Fibroblast of the conjunctiva (primary cell): ENCODE measurements at places on chromosomes 12 and 14.

DNA sequence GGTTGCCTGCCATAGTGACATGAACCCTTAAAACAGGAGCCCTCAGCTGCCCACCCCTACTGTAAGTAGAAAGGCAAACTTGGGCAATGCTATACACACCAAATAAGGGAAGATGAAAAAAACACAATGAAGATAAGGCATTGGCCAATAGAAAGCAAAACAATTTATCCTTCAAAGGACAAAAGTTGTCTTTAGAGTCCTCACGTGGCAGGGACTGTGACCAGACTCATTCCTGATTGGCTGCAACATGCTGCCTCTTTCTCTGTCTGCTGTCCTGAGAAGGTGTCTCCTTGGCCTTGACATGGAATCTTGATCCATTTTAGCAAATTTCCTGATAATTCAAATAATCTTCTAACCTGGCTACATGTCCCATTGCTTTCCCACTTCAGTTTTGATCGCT is 131.9 kb downstream of the GPR135 start:
- no peak for DNase-seq

- DNase-seq, result no peak
Measured at GRCh38 chr12:29517264-29517663, 19.8 kb upstream of the OVCH1 start.

DNA sequence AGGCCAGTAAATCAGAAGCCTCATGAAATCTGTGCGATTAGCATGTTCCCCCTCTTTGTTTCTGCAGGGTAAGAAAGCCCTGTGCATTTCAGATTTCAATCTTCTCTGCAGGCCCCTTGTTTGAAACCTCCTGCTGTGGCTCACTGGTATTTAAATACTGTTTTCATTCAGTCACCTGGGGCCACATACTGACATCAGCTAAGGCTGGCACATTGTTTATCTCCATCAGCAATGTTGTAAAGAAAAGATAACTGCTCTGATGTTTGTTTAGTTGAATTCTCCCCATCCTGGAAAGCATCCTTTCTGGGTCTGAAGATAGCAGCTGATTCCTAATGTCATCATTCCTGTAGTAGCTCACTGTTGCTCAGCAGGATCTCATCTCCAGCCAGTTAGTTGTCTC is 554.9 kb downstream of the NRXN3 start:
- DNase-seq, result no peak

- no peak for DNase-seq
Measured at GRCh38 chr12:51482929-51483697, 58.5 kb downstream of the SLC4A8 start.

DNA sequence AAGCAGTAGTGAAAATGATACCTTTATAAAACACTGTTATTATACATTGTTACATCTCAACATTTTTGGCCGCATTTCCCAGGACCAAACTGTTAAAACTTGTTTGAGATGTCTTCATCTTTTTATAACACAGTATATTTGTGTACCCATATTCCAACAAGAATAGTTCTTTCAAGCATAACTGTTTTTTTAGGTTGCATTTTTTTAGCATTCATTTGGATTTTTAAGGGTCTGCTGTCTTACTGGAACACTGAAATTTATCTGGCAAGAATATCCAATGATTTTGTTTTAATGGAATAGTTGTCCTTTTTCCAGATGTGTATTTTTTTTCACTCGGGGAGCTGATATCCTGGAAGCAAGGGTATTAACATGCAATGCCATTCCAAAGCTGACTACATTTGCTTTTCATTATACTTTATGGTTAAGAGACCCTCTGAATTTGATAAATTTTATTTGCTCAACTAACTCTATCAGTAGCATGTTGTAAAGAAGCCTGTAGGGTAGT is 8.9 kb upstream of the NAV3 start:
- no peak for DNase-seq

DNA sequence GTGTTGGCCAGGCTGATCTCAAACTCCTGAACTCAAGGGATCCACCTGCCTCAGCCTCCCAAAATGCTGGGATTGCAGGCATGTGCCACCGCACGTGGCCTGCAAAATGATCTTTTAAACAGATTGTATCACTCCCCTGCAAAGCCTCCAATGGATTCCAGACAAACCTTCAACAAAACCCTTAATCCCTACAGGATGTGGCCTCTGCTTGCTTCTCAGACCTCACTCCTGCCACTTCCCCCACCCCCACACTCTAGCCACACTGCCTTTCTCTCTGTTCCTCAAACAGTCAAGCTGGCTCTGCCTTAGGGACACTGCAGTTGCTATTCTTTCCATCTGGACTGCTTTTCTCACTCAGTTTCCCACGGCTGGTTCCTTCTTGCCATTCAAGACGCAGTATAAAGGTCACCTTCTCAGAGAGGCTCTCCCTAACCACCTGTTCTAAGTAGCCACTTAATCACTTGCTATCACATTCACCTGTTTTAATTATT is 47.3 kb upstream of the TMED10 start:
- DNase-seq, result no peak

DNA sequence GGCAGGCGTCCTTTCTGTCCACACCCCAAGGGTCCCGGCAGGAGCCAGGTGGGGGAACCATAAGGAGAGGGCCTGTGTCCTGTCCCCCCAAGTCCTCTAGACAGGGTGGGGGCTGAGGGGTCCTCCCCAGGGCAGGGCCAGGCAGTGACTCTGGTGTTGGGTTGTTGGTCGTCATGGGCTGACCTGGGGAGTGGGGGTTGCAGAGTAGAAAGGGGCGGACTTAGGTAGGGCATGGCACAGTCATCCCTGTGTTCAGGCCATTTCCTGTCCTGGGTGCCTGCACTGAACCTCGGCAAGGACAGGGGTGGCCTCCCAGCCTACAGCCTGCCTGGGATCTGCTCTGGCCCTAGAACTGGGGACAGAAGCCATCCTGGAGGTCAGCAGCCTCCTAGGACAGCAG is 356.2 kb downstream of the TMEM121 start:
- DNase-seq, result no peak

GRCh38 chr12:52243856-52244614 is 11.0 kb downstream of the KRT7 start:
- peak; percentile 81 for DNase-seq

- no peak for DNase-seq
Measured at GRCh38 chr12:29455087-29455486, 42.4 kb downstream of the OVCH1 start.

GRCh38 chr12:122473543-122474323 is 27.0 kb downstream of the ZCCHC8 start:
- no peak for DNase-seq

- DNase-seq, result no peak
Measured at GRCh38 chr12:2797721-2798418, 3.1 kb downstream of the FKBP4 start.

DNA sequence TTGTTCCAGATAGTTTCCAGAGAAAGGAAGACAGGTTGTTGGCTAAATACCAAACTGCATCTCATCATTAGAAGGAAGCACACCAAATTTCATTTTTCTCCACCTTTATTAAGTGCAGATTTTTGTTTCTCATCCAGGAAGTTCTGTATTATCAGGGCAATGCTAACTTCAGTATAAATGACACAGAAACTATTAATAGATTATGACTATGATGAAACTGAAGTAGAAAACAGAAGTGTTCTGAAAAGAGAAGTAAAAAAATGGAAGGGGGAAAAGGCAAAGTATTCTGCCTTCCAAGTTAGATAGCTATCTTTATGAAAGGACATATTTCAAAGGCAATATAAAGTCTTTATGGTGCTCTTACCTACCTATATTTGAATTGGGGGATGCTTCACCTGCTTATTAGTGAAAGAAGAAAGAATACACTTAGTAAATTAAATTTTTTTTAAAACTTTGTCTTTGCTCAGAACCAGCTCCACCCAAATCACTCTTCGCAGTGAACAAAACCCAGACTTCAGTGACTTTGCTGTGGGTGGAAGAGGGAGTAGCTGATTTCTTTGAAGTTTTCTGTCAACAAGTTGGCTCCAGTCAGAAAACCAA is 223.9 kb downstream of the PTPRO start:
- DNase-seq, result no peak

DNA sequence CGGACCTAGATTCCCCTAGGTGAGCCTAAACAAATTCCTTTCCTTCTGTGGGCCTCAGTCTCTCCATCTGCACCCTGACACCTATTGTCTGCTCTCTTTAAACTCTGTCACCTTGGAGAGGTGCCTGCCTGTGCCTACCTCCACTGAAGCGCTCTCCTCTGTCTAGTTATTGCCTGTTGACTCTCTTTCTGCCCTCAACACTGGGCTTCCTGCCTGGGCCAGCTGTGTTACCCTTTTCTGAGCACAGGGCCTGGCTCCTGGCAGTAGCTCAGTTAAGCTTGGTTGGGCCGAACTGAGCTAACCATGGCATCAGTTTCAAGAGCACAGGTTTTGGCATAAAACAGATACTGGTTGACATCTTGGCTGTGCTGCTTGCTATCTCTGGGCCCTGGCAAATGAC is 43.5 kb downstream of the PRMT8 start:
- DNase-seq, result no peak

DNA sequence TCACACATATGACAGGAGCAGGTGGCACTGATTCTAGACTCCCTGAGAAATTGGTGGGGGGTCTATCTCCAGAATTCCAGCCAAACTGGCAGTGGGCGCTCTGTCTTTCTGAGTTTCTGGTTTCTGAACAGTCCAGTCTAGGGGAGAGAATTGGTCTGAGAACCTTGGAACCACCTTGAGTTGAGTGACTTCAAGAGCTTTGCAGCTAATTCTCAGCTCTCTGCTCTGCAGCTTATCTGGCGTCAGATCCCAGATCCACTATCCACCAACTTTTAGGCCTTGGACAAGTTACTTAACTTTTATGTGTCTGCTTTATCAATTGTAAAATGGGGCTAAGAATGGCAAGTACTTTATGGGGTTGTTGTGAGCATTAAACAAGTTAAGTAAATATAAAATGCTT is 1.7 kb upstream of the KRT76 start:
- DNase-seq, result no peak

DNA sequence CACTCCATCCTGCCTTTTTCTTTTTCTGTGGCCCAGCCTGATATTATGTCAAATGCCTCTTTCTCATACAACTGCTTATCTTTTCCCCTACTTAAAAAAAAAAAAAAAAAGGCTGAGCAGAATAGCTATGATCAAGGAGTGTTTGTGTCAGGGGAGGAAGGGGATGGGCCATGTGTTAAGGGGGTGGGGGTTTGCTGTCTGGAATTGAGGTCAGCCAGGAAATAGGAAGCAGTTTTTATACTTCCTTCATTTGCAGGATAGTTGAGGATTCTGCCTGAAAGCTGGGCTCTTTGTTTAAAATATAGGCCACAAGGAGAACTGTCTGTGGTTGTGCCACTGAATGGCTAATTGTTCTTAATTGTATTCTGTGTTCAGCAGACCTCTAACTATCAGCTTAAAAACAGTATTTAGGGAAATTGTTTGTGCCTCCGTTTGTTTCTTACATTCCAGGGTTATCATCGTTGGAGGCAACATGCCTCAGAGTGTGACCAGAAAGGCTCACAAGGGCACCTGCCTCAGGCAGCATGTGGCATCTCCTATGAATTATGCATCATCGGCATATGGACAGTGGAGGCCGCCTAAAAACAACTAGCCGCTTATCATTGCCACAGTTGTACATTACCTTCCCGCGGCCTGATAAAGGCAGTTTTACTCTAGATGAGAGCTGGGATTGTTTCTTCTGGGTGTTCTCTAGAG is 96.0 kb downstream of the SRGAP1 start:
- no peak for DNase-seq

DNA sequence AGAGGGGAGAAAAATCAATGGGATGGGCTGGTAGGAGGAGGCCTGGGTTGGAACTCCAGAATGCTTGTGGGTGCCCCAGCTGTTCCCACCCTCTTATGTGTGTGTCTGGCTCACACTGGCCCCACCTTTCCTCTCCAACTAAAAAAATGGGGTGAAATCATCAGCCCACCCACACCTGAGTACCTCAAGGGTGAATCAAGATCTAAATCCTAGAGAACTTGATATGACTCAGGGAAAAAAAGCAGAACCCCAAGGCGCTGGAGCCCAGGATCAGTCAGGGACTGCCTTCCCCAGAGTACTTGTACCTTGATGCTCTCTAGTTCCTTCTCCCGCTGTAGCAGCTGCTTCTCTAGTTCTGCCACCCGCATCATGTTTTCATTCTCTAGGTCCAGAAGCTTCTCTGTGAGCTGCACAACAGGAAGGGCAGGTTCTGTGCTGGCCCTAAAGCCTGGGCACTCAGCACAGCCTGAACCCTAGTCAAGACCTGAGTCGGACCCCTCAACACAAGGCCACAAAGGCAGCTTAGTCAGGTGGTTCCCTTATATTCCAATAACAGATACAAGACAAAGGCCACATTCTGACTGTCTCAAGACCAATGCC is 29.7 kb downstream of the PRPF40B start:
- DNase-seq, result no peak

- no peak for DNase-seq
Measured at GRCh38 chr14:80433811-80434210, 222.5 kb upstream of the DIO2 start.

- DNase-seq, result peak; percentile 29
Measured at GRCh38 chr12:46944088-46944487, 118.3 kb upstream of the SLC38A4 start.

GRCh38 chr12:104467346-104467837 is 10.6 kb downstream of the CHST11 start:
- no peak for DNase-seq

- DNase-seq, result no peak
Measured at GRCh38 chr12:73951956-73952703, 585.5 kb upstream of the ATXN7L3B start.

- DNase-seq, result no peak
Measured at GRCh38 chr14:93271111-93271510, 61.7 kb downstream of the BTBD7 start.

GRCh38 chr12:81949841-81950308 is 190.7 kb upstream of the PPFIA2 start:
- DNase-seq, result no peak

DNA sequence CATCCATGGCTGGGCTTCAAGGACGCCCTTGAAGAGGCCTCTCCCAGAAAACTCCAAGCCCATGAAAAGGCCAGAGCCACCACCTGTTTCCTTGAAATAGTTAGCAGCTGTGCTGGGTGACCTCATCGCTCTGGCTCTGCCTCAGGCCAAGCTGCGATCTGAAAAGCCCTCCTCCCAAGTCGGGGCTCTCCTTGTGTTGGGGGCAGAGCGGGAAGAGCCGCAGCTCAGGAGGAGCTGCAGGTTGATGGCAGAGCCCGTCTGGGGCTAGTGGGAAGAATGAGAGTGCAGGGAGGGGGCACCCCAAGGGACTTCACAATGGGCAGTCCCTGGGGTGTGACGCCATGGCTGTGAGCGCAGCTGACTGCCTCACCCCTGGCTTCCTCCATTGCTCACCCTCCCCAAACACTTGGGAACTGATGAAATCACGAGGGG is 50.0 kb upstream of the STON2 start:
- no peak for DNase-seq

DNA sequence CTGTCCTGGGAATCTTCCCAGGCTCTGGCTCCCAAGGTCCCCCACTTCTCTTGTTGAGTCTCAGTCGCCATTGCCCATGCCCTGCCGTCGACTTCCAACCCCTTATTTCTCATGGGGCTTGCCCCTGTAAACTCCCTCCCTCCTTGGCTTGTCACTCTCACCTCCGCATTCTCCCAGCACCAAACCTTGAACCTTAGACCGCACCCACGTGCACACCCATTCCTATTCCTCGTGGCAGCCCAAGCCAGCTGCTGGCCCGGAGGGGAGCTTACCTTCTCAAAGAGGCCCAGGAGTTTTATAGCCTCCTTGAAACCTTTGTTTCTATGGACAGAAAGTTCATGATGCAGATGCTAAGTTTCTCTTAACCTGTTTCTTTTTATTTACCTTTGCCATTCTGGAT is 4.6 kb downstream of the JDP2 start:
- no peak for DNase-seq

GRCh38 chr14:85764822-85765221 is 234.9 kb downstream of the FLRT2 start:
- no peak for DNase-seq
